ENCODE measurements at places on chromosomes 12 and 14.
A peak's percentile ranks its signal among the peaks of the same experiment; 100 is the strongest.

DNA sequence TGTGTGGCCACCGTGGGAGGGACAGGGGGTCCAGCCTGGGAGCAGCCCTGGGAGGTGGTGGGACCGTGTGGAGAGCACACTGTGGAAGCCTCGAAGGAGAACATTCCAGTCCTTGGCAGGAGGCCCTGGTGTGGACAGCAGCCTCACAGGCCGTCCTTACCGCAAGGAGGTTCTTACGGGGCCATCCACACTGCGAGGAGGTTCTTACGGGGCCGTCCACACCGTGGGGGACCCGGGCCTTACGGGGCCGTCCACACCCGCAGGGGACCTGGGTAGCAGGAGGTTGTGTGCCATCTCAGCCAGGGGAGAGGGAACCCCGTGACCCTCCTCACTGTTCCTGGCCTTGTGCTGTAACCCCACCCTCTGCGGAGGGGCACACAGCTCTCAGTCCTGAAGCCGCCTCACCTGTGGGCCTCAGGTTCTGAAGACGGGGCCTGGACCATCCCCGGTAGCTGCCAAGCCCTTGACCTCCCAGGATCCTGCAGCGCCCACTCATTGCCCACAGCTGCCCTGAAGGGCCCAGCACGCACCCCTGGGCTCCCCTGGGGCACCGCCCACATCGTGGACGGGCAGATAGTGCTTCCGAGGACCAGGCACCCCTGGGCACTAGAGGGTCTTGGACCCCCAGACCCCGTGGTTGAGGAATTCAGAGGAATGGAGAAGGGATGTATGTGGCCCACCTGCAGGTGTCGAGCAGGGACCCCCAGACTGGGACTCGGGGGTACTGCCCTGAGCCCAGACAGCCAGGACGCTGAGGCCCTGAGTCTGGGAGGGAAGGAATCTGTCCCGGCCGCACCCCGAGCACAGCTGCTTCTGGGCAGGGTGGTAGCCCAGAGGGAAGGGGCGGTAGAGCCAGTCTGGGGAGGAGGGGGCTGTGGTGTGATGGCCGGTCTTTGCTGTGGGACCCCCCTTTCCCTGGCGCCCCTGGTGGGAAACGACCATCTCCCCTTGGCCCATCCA lies 37.3 kb downstream of the LRCOL1 start:
- DNase-seq = no peak

DNA sequence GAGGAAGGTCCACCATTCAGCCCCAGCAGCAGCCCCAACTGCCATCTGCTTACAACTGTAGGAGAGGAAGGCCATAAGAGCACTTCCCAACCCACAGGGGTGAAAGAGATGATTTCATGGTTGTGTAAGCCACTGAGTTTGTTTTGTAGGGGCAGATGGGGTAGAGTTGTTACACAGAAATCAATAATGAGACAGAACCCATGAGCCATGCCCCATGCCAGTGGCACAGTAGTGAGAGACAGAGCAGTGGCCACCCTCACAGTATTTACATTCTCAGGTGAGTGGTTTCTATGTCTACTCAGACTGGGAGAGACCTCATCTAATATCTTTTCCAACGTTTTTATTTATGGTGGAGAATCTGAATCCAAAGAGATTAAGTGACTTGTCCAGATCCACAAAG lies 68.6 kb downstream of the NUAK1 start:
- no peak for DNase-seq

- DNase-seq = no peak
Measured at GRCh38 chr12:1584326-1584725, 10.1 kb downstream of the FBXL14 start.

DNA sequence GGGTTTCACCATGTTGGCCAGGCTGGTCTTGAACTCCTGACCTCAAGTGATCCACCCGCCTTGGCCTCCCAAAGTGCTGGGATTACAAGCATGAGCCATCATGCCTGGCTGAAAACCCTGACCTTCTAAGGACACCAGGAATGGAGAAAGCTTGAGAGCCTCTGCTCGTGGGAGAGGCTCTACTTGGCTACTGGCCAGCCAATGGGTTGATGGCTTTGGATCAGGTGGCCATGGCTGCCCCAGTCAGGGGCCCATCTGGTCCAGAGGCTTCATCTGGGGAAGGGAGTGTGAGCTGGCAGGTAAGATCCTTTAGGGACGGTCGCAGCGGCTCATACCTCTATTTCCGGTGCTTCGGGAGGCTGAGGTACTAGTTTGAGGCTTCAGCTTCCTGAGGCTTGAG lies 42.5 kb upstream of the PPP1CC start:
- DNase-seq = no peak

DNA sequence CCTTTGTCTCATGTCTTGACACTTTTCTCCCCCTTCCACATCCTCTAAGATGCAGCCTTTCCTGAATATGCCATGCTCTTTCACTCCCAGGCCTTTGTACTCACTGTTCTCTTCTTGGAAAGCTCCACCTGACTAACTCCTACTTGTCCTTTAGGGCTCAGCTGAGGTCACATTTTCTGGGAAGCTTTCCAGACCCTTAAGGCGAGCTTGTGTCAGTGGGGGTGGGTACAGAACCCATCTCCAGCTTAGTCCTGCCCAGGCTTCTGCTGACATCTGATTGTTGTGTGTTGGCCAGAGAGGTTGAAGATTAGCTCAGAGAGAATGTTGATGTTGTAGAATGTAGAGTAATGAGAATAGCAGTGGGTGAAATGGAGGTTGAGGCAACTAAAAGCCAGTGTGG lies 2.9 kb upstream of the TSFM start:
- no peak for DNase-seq

DNA sequence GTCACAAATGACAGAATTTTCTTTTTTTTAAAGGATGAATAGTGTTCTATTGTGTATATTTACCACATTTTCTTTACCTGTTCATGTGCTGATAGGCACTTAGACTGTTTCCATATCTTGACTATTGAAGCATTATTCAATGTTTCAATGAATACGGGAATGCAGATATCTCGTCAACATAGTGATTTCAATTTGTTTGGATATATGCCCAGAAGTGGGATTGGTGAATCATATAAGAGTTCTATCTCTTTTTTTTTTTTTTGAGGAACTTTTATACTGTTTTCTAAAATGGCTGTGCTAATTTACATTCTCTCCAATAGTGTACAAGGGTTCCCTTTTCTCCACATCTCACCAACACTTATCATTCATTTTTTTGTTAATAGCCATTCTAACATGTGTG lies 97.9 kb upstream of the FAR2 start:
- DNase-seq = no peak

GRCh38 chr12:120481022-120481767 lies 11.6 kb upstream of the SRSF9 start:
- no peak for DNase-seq

DNA sequence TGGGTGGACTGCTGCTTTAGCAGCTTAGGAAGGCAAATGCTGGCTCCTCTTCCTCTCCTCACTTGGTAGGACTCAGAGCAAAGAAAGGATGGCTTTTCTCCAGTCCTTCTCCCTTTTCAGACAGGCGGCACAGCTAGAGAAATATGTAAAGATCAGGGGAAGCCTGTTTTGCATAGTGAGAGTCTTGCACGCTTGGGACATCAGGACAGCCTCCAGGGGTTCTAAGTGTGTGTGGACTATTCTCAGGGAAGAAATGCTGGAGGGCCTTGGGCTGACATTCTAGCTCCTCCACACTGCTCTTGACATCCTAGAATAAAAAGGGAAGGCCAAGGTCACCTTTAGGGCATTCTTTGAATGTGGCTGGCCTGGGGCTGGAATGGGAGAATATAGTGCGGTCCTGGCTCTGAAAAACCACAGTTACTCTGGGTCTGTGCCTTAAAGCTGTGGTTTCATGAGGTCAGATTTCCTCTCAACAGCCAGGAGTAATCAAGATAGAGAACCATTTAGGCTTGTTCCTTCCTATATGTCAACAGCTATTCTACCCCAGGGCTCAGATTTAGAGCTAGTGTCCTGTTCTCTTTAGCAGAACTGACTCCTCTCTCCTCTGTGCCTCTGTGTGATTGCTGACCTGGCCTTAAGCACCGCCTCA lies 24.3 kb downstream of the CMA1 start:
- DNase-seq = no peak

DNA sequence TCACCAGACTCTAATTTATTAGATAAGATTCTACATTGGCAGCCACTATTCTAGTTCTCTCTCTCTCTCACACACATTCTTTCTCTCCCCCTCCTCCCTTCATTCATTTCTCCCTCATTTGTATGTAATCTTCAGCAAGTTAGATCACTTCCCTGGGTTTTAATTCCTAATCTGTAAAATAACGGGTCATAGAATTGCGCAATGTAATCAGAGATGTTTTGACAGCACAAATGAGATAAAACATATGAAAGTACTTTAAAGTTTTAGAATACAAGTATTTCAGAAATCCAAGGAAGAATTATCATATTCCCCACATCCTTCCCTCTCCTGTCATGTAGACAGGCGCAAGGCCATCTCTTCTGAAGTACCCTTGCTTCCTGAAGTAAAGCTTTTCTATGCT lies 21.7 kb downstream of the STYK1 start:
- DNase-seq = no peak

DNA sequence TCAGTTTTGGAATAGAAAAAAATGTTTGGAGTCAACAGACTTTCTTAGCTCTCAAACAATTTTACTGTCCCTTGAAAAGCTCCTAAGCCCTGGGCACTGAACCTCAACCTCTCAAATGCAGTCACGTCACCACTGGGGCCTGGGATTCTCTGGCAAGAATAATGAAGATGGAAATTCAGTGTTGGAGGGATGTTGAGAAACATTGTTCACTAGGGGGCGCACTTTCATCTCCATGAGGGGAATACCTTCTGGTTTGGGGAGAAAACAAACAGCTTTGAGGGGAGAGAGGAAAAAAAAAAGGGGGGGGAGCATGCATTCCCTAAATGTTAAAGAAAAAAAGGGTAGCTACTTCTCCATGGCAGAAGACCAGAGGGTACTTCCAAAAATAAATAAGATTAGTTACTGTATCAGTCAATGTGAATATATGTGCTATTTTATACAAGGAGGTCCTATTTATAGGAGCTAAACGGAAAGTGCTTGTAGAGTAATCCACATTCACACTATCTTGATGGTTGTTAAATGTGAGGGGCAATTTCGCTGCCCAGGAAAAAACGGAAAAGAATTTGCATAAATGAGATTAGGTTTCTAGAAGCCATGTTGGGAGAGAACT lies 5.8 kb upstream of the TBPL2 start:
- peak; percentile 44 for DNase-seq

- DNase-seq = no peak
Measured at GRCh38 chr14:102644523-102644922, 52.1 kb downstream of the RCOR1 start.

- DNase-seq = no peak
Measured at GRCh38 chr12:66929121-66929520, 250.2 kb upstream of the GRIP1 start.

DNA sequence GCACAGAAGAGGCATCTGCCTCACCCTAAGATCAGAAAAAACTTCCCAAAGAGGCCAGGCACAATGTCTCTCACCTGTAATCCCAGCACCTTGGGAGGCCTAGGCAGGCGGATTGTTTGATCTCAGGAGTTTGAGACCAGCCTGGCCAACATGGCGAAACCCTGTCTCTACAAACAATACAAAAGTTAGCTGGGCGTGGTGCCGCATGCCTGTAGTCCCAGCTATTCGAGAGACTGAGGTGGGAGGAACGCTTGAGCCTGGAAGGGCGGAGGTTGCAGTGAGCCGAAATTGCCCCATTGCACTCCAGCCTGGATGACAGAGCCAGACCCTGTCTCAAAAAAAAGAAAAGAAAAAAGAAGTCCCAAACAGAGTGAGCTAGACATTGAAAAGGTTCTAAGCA lies 4.5 kb downstream of the ZBTB1 start:
- DNase-seq = no peak

DNA sequence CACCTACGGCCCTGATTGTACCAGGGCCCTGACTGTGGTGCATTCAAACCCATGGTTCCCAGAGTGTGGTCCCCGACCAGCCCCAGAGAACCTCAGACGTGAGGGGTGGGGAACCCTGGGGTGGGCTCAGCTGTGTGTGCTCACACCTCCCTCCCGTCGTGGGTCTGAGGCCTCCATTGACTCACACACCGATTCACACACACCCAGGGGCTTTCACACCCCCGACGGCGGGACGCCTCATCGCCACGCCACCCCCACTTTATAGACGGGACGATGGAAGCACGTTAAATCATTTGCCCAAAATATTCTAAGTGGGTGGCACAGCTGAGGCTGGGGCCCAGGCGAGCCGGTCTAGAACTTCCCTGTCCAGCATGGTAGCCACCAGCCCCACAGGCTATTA lies 3.4 kb upstream of the FBRSL1 start:
- DNase-seq = no peak

GRCh38 chr14:105529569-105530284 lies 3.3 kb downstream of the TMEM121 start:
- no peak for DNase-seq

DNA sequence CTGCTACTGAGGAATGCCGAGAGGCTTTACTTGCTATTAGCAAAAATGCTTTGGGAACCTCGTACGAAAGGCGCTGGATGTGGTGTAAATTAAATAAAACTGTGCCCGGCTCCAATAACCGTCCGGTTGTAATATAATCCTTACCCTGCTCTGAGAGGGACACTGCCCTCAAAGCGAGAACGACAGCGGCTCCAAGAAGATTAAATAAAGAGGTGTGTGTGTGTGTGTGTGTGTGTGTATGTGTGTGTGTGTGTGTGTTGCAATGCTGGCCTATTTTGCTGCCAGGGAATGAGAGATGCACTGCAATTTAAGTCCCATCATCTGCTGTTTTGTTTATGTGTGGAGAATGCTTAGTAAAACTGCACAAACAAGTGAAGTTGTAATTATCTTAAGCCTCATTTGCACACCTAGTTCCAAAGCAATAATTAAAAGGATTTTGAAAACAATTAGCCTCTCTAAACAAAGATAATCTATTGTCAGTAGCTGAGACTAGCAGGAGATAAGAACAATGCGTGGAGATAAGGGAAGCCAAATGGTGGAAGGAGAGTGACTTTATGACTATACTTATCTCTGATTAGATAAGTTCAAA lies 1.2 kb upstream of the SIX1 start:
- no peak for DNase-seq

DNA sequence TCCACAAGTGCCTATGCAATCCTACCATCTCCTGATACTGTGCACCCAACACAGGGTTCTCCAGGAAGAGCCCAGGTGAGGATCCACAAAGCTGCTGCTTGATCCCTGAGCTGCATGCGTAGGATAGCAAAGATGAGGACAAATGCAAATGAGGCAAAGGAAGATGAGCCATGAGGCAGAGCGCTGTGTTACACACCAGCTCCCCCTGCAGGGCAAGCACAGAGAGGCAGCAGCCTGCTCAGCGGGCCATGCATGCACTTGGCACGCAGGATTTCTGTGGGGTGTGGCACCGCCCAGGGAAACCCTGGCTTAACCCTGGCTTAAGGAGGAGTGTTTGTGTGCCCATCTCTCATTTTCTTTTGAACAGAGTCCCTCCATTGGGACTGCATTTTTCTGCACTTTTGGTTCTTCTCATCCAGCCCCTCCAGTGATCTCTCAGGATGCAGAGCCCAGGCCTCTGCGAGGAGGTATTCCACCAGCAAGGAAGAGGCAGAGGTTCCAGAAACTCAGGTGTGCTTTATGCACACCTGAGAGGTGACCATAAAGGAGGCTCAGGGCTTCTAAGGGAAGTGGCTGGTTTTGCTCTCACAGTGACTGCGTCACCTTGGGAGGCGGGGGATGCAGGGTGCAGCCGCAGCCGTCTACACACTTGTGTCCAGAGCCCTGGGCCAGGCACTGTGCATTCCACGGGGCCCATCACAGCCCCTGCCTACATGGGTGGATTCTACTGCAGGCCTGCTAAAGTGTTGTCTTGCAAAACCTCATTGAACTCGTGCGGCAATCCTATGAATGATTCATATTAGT lies 973.3 kb upstream of the TMEM132C start:
- peak; percentile 60 for DNase-seq
